ENCODE measurements at places on chromosomes 1 and 21. TPM values are rescaled to one million over a fixed set of nuclear protein-coding genes. Genes with fewer than 3 reads are reported as not detected.

DNA sequence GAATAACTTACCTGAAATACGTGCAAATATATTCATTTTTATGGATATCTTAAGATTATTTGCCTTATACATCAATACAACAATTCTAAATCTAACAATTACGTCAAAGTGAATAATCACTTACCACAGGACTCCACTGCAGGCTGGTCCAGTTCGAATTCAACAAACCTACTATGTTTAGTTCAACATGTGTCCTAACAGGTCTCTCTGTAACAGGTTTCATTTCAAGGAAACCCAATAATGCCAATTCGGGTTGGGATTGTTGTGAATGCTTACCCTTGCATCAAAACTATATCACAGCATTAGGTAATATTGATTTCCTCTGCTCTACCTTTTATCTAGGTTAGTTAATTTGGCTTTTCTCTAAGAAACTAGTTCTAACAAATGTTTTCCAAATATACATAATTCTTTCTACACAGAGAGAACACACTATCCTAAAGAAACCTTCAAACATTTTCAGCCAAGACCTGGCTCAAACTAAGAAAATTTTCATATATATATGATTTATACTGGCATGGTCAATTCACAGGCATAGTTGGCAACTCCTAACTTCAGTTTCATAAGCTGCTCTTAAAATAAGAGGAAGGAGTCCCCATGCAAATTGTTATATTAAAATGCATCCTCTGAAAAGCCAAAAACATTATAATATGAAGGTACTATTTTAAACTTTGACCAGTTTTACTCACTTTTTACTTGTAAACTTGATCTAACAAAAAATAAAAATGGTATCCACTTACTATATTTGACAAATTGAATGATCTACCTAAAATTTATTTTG, 4.5 kb downstream of the IVNS1ABP start:
- DNase-seq = no peak

Gene HTR6
- total RNA-seq = 0.18 TPM

DNA sequence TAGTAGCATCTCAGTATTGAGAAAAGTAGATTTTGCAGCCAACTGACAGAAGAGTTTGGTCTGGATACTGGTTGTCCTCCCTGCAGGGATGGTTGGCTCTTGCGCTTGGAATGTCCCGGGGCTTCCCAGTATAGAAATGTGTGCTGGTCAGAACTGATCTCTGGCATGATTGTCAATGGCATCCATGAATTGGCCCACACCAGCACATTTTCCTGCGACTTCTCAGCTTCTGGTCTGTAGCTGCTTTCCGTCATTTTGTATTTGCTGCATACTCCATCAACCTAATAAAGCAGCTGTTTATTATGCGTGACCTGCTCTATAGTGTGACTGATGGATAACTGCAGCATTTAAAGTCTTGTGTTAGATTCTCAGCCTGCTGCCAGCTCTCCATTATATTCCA, 203.7 kb downstream of the S1PR1 start:
- DNase-seq = no peak

GRCh38 chr1:181128592-181129497, 40.3 kb downstream of the IER5 start:
- no peak for DNase-seq

DNA sequence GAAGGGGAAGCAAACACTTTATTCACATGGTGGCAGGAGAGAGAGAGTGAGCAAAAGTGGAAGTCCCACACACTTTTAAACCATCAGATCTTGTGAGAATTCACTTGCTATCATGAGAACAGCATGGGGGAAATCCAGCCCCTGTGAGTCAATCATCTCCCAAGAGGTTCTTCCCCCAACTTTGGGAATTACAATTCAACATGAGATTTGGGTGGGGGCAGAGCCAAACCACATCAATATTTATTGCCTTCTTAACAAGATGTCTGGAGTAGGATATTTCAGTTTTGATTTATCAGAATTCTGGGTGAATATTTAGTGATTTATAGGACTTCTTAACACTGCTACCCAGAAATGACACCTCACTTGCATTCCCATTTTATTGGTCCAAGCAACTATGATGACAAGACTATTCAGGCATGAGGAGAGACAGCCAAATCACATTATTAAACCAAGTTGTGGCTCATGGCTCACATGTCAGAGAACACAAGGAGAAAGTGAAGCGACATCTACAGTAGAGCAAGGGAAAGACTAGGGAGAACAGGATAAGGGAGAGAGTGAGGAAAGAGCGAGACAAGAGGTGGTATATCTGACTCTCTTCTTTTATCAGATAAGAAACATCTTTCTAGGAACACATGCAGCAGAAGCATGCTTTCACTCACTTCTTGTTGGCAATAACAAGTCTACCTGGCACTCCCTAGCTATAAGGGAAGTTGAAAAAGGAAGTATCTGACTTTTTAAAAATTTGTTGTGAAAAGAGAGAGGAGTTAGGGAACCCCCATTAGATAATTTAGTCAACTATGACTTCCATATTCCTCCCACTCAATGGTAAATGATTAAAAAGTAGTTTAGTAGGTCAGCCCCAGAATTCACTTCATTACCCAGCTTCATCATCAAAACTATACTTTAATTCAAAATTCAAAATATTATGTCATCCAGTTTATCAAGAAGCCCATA, 36.6 kb upstream of the PTPRC start:
- DNase-seq = no peak

DNA sequence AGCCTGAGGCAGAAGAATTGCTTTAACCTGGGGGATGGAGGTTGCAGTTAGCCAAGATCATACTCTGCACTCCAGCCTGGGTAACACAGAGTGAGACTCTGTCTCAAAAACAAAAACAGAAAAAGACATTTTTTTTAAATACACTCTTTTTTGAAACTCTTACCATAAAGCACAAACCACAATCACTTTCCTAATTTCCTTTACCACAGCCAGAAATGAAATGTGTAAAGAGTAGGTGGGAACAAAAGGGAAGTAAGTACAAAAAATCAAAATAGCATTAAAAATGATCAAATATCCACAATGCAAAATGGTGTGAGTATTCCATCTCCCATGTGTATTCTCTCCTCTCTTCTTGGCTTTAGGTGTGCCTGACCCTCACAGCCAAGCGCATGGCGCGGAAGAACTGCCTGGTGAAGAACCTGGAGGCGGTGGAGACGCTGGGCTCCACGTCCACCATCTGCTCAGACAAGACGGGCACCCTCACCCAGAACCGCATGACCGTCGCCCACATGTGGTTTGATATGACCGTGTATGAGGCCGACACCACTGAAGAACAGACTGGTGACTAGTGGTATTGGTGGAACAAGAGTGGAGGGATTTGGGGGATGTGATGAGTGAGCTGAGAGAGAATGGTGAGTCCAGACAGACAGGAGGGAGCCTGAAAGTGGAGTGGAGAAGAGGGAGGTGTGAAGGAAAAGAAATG, 14.9 kb downstream of the ATP1A4 start:
- DNase-seq = no peak

Gene RGS18
- total RNA-seq = 4.5 TPM

Gene C1orf94
- not detected for total RNA-seq

DNA sequence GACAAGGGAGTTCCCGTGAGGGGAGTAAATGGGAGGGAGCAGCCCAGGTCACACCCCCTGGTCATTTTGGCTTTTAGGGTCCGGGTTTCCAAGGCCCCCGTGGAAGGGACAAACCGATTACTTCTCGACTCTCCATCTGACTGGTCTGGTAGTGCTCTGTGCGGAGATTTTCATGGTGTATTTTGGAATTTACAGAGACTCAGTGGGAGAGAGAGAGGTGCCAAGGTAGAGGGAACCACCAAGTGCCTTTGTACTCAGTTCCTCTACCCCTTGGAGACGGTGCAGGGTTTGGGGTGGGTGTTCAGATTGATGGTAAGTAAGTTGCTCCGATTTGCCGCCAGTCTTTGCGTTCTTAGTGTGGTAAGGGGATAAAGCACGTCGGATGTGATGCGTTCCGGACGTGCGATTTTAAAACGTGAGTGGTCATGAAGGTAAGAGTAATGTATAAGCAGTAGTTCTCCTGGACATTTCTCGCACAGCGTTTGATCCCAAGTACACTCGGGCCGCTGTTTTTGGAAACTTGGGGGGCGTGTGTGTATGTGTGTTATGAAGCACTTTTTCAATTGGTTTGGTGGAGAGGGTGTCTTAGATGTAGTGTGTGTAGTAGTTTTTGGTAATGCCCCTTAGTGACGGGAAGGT, 682 bp downstream of the SUCO start:
- DNase-seq = no peak

Gene BCL2L15
- 0.88 TPM for total RNA-seq

DNA sequence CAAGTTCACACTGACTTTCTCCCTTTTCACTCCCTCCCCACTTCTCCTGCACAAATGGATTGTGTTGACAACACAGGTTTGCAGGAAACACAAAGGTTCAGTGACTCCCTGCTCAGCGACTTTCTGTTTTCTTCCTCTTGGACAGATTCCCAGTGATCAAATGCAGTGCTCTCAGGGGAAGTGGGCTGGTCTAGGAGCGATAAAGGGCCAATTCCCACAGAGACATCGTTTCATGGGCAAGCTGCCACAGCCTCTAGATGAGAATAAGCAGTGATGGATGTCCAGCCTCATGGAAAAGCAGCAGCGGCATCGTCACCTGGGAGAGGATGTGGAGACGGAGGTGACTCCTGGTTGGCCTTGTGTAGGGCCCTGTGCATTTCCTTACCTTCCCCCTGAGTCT, 30.6 kb downstream of the FYB2 start:
- no peak for DNase-seq

DNA sequence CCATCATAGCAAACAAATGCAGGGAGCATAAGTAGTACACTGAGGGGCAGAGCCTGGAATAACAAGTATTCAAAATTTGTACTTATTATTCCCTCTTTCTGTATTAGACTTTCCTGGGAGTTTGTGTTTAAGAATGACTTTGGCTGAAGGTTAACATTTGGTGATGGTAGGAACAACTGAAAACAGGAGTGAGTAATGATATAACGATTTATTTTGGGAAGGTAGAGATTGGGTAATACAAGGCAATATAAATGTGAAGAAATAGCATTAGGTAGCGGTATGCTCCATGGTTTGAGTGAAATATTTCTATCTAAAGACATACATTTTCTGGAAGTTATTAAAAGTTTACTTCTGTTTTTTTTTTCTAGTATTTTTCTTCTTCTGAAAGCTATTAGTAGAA, 18.5 kb upstream of the C1orf21 start:
- no peak for DNase-seq

Gene C8B
- not detected for total RNA-seq

- DNase-seq = no peak
Observed at GRCh38 chr21:35401476-35401875, 352.4 kb upstream of the RUNX1 start.

Gene OSBPL9
- 62.0 TPM for total RNA-seq

- DNase-seq = no peak
Observed at GRCh38 chr1:212774584-212774983, 17.0 kb downstream of the NSL1 start.

Gene HMGCS2
- not detected for total RNA-seq

- no peak for DNase-seq
Observed at GRCh38 chr1:147169840-147170674, 2.2 kb downstream of the PRKAB2 start.

GRCh38 chr1:200710166-200710565, 28.5 kb upstream of the CAMSAP2 start:
- DNase-seq = no peak

DNA sequence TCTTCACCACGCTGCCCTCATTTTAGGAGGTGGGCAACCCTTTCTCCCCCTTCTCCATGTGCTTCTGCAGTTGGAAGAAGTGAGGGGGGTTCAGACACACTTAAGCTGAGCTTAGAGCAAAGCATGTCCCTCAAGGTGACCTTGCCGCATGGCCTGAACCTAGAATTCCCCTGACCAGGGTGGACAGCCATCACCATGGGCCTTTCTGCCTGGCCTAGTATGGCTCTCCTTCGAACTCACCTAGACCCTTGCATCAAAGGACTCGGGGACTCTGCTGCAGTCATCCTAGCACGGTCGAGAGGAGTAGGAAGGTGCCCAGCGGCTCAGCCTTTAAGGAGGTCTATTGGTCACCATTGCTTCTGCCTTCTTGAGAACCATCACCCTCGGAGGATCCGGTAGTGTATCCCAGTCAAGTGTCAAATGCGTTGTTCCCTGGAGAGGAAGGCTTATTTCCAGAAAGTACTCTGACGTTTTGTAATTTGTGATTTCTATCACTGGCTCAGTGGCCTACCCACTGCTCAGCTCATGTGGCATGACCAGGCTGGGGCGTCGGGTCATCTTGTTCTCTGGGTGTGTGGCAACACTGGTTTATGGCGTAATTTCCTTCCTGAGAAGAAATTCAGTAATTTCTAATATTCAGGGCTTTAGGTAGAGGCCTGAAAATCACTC, at the start of gene KCNE1:
Gene KCNE1, minus strand, starts transcription at position 424 of the 669 bp plus-strand sequence. CDS start 62,576 bp downstream, outside the sequence.
- no peak for DNase-seq

GRCh38 chr1:150472601-150473200, 14.5 kb upstream of the TARS2 start:
- DNase-seq = no peak

- no peak for DNase-seq
Observed at GRCh38 chr1:172163498-172164215, 256.8 kb upstream of the C1orf105 start.

GRCh38 chr1:43844114-43844513, 89.5 kb upstream of the ARTN start:
- DNase-seq = no peak

DNA sequence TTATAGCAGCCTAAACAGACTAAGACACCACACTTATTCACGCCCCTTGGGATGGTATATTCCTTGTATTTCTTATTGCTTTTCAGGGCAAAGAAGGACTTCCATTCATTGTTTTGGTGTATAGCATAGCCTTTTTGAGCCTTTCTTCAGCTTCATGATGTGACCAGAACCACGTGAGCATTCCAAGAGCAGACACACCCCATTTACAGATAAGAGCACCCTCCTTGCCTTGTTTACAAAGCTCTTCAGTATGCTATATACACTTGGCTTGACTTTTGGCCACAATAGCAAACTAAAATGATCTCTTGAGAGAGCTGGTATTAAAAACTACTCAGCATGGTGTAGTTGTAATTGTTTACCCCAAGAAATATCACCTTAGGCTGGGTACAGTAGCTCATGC, 78.7 kb downstream of the PIK3R3 start:
- DNase-seq = no peak

GRCh38 chr1:18608534-18608933, 22.1 kb upstream of the PAX7 start:
- DNase-seq = no peak

Gene PLPPR4
- total RNA-seq = not detected

Gene HPCA
- total RNA-seq = not detected

Gene SERPINC1
- total RNA-seq = not detected

DNA sequence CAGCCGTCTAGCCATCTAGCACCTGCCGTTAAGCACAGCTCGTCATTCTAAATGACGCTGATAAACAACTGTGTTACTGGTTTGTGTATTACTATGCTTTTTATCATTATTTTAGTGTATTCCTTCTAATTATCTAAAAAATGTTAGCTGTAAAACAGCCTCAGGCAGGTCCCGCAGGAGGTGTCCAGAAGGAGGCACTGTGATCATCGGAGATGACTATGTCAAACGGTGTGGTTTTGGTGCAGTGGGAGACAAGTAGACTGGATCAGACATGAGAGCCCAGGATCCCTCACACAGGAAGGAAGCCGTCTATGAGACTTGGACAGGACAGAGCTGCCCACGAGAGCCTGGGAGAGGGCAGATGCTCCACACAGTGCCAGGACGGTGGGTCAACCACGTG, 55.3 kb upstream of the COL6A1 start:
- DNase-seq = no peak
